ENCODE measurements at places on chromosomes 3 and 15. TPM values are rescaled to one million over a fixed set of nuclear protein-coding genes. Genes with fewer than 3 reads are reported as not detected.

EFCC1 gene
- total RNA-seq = 3.1 TPM

GRCh38 chr15:95763426-95763825, 567.1 kb upstream of the NR2F2 start:
- DNase-seq = no peak

GRCh38 chr3:33076952-33077351, 20.0 kb downstream of the GLB1 start:
- DNase-seq = no peak

DNA sequence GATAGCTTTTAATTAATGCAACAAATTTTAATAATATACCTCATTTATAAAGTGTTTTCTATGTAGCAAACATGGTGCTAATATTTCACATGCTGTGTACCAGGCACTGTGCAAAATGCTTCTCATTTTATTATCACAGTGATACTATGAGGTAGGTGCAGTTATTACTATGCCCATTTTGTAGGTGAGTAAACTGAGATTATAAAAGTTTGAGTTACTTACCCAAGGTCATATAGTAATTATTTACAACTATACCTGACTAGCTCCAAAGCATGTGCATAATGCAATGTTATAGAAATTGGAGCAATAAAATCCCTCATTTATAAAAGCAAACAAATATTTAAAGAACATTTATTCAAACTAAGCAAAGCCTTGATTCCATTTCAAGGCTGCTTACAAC, 54.5 kb upstream of the DCBLD2 start:
- DNase-seq = no peak

DNA sequence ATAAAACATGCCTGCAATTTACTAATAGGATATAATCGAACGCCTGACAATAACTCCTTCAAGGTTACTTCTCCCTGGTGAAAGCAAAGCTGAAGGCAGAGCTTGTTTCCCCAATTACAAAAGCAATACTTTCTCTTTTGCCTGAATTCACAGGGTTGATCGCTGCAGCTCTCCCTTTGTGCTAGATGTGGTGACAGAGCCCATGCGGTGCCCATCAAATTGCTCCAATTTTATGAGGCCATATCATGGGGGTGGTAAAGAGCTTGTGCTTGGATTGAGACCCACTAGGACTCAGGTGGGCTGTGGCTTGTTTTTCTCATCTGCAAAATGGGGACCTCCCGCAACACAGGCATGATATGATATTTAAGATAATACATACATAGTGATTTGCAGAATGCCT, 143.4 kb downstream of the GREM1 start:
- no peak for DNase-seq

Measured in aorta (tissue), 5 donors.